Cardiac muscle cell (in vitro differentiated cells and primary cell): ENCODE measurements at places on chromosomes 5 and 9. TPM values are rescaled to one million over a fixed set of nuclear protein-coding genes. Genes with fewer than 3 reads are reported as not detected.

- no peak for DNase-seq
Observed at GRCh38 chr5:179427676-179428056, 82.4 kb upstream of the ADAMTS2 start.

GRCh38 chr5:989961-990530 lies 18.6 kb upstream of the NKD2 start:
- peak; percentile 60 for DNase-seq

The OR1J2 gene
- not detected in 2 replicates for polyA plus RNA-seq

DNA sequence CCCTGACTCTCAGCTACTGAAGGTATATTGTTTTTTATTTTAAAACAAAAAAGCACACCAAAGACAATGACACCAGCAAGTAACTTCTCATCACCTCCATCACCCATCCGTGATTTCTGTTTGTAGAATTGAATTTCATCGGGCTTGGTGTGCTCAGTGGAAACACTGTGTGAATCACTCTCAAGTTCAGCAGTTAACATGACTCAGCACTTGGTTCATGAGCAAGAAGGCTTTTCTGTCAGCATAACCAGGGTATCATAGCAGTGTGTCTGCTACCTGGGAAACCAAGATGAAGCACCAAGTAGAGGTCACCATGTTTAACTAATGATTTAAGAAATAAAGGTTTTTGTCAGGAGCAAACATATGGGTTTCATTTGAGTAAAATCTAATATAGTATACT lies 123.7 kb downstream of the INSYN2B start:
- no peak for DNase-seq

The SEC24A gene
- polyA plus RNA-seq: 9.8 and 11.6 TPM in 2 replicates

The UBE2QL1 gene
- polyA plus RNA-seq: 6.3 and 12.0 TPM in 2 replicates

DNA sequence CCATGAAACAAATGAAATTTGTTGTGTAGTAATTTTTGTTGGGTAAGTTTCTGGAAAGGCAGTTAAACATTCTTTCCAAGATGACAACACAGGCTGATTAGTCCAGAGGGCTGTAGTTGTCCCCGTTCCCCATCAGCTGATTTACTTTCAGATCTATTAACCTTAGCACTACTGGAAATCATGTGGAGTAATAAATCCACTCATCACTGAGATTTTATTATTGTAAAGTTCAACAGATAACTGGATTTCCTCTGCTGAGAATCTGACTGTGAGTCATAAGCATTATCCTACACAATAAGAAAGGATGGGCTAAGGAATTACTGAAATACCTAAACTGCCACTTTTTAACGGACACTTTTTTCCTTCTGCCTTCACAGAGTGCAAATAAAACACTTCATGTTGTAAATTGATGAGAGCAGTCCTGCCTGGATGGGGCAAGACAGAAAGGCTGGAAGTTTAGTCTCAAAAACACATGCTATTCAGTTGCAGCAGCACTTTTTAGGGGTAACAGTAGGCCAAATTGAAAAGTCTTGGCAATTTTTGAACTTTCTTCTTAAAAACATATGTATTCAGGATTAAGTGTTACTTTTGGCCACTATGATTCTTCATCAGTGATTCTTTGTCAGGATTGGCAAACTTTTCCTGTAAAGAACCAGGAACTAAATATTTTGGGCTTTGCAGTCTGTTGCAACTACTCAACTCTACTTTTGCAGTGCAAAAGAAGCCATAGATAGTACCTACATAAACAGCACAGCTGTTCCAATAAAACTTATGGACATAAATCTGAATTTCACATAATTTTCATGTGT lies 7.0 kb downstream of the STOM start:
- peak; percentile 68 for DNase-seq
